ENCODE measurements at places on chromosomes 2 and 18.

GRCh38 chr2:230226051-230226551 lies 565 bp downstream of the SP140 start:
- no peak for DNase-seq

DNA sequence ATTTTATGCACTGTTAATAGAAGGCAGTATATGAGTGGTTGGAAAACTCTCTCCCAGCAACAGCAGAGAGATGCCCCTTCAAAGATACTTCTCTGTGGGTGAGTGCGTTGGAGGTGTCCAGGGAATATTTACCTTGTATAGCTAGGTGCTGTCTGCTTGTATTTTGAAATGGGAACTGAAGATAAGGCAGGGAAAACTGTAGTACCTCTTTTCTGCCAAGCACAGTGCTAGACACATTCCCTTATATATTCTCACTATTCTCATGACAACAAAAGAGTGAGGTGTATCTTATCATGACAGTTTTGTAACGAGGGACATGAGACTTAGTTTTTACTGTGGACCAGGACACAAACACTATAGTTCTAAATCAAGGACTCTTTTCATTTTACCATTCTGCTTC lies 2.1 kb downstream of the TTC39C start:
- DNase-seq = peak; percentile 37

DNA sequence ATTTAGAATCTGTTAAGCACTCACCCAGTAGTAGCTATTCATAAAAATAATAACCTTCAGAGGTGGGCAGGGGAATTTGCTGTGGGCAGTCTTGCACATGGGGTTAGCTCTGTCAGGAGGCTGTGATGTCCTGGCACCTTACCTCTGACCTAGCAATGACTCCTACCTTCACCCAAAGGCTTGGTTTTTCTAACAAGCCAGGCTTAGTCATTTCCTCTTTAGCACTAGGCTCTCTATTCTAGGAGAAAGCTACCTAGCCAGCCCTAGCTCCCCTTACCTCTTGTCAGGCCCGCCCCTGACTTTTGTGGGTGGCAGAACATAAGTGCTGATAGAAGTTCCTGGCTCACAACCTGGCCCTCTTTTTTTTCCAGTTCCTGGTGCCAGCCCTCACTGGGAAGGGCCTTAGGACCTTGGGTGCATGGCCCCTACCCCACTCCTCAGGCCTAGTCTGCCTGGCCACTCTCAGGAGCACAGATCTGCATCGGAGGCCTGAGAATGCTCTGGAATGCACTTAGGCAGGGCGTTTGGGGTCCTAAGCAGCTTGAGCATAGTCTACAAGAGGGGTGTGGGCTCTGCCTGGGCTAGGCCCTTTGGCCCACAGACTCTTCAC lies 17.7 kb downstream of the CPLX4 start:
- DNase-seq = no peak

- no peak for DNase-seq
These were observed 203.9 kb downstream of the NBAS start for GRCh38 chr2:15357186-15357585.

DNA sequence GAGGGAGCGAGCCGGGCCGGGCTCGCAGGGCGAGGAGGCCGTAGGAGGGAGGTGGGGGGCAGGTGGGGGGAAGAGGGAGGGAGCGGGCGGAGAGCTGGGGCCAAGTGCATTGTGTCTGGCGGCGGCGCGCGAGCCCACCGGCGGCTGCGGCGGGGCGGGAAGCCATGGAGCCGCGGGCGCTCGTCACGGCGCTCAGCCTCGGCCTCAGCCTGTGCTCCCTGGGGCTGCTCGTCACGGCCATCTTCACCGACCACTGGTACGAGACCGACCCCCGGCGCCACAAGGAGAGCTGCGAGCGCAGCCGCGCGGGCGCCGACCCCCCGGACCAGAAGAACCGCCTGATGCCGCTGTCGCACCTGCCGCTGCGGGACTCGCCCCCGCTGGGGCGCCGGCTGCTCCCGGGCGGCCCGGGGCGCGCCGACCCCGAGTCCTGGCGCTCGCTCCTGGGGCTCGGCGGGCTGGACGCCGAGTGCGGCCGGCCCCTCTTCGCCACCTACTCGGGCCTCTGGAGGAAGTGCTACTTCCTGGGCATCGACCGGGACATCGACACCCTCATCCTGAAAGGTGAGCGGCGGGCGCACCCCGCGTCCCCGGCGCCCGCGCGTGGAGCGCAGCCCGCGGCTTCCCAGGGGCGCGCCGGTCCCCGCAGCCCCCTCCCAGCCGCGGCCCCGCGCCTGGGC lies at the start of gene TMEM178A:
TSS of gene TMEM178A (plus strand) at position 107 of the 680 bp plus-strand sequence. CDS start at position 165, 58 bp downstream.
- DNase-seq = no peak

GRCh38 chr18:67386032-67386431 lies 130.5 kb downstream of the DSEL start:
- no peak for DNase-seq

Data from AML-193 (cell line).